ENCODE measurements at places on chromosomes 5 and 9.

DNA sequence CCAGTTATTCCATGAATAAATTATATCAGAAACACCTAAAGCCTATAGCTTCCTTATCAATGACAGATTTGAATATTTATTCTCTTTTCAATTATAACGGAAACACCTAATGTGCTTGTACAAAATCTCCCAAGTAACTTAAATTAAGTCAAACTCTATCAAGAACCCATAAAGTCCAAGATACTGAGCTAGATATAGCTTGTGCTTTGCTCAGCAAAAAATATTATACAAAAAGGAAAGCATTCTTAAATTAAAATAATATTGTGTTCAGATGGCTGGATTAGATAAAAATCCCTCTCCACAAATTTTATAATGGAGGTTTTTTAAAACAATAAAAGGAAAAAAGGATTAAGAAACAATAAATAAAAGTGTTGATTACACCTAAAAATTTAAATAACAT lies 23.7 kb downstream of the NADK2 start:
- no peak for DNase-seq

GRCh38 chr5:95664204-95664786 lies 17.7 kb downstream of the RFESD start:
- DNase-seq: peak; percentile 28

DNA sequence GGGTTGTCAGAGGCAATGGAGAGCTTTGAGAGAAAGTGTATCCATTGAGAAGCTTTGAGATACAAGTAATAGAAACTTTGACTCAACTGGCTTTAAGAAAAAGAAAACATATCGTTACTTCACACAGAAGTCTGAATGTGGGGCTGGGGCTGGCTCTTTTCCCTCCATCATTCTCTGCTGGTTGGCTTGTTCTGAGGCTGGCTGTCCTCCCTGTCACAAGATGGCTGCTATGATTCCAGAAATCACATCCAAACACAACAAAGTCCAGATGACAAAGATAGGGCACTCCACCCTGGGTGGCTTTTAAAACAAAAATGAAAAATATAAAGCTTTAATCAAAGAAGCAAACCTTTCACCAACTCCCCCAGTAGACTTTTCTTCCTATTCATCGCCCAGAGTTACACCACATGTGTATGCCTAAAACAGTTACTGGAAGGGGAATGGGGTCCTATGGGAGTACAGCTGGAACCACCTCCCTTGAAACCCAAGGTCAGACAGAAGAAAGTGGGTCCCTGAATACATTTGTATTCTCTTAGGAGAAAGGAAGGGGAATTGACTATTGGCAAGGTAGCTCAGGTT lies 284.3 kb downstream of the GAS1 start:
- DNase-seq: no peak

- DNase-seq: peak; percentile 33
These were observed 364 bp downstream of the RPS6 start for GRCh38 chr9:19379697-19380046.

DNA sequence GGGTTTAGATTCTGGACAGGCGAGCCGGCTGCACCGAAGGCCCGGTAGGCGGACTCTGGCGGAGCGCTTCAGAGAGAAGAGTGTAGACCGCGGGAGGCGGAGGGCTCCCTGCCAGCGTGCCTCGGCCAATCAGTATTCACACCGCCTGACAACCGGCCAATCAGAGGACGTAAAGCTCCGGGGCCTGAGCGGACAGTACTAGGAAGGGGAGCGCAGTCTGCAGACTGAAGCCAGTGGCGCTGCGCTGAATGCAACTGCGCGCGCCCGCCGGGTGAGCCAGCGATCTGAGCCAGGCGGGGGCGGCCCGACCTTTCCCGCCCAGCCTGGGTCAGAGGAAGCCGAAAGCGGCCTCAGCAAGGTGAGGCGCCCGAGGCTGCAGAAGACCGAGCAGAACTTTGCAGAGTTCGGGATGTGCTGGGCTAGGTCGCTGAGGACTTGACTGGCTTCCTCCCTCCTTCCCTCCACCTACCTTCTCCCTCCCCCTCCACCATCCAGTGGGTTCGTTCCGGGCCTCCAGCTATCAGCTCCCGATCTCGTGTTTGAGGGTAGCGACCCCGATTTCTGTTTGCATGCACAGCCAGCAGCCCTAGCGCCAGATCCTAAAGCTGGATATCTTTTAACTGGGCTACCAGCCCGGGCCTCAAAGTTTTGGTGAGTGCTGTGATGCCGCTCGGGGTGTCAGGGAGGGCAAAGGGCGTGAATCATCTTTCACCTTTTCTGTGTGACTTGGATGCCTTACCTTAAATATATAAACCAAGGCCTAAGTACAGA lies at the start of gene DMRT2:
Gene DMRT2 (plus strand): TSS at position 233 of the 771 bp plus-strand sequence. CDS start 1,257 bp downstream, outside the sequence.
- no peak for DNase-seq

DNA sequence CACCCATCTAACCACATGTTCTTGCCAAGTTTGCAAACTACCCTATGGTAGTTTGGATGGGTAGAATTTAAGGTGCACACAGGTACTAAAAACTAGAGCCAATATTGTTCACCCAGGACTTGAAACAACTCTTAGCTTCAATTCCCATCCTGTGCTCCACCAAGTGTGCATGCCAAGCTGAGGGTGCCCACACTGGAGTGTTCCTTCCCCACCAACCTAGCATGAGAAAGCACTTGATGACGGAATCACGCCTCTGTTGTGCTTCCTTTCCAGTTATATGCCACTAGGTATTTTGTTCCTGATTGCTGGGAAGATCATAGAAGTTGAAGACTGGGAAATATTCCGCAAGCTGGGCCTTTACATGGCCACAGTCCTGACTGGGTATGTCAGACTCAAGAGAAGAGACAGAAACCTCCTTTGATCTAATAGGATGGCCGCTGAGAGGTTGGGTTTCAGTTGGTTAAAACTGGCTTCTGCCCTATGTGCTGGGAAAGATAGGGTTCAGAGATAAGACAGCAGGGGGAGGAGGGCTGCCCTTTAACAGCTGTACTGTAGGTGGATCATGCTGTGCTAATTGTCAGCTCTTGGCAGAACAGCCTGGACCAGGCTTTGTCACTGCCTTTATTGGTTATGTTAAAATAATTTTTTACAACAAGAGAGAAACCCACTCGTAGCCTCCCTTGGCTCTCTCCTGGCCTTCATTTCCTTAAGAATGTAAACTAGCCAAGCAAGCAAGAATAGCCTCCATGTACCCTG lies 83.5 kb downstream of the SLC1A1 start:
- DNase-seq: no peak

- no peak for DNase-seq
These were observed 300.0 kb downstream of the ZSWIM6 start for GRCh38 chr5:61632064-61632463.

DNA sequence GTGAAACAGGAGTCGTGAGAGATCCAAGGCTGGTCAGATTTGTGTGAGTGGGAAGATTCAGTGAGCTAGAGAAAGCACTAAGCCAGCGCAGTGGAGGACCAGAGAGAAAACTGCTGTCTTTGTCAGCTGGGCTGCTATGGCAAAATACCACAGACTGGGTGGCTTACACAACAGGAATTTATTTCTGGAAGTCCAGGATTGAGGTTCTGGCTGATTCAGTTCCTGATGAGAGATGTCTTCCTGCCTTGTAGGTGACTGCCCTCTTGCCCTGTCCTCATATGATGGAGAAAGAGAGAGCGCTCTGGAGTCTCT lies 24.2 kb upstream of the ANKRD33B start:
- no peak for DNase-seq

GRCh38 chr9:73441890-73442818 lies 290.5 kb downstream of the ANXA1 start:
- DNase-seq: no peak

DNA sequence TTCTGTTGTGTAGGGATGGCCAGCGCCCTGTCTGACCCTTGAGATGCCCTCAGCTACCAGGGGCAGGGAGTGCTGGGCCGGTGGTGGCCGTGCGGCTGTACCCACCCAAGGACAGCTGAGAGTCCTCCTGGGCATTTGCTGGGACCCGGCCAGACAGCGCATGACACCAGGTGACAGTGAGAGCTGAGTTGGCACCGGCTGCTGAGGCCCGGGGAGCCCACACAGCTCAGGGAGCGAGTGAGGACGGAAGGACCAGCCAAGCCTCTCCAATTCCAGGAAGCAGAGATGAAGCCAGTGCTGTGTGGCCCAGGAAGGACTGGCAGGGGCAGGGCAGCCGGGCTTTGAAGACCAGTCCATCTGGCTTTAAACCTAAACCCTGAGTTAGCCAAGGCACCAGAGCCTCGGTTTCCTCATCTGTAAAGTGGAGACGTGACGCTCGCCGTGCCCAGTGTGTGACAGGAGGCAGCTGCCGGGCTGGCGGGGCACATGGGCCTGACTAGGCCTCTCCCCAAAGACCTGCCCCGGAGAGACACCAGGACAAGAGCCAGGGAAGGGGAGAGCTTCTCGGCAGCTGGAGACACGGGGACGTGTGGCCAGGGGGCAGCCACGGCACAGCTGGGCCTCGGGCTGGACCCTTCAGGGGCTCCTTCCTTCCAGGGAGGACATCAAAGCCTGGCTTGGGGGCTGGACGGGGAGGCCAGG lies 3.0 kb upstream of the AGPAT2 start:
- DNase-seq: no peak

GRCh38 chr9:127386249-127386648 lies 10.7 kb upstream of the SLC2A8 start:
- no peak for DNase-seq

DNA sequence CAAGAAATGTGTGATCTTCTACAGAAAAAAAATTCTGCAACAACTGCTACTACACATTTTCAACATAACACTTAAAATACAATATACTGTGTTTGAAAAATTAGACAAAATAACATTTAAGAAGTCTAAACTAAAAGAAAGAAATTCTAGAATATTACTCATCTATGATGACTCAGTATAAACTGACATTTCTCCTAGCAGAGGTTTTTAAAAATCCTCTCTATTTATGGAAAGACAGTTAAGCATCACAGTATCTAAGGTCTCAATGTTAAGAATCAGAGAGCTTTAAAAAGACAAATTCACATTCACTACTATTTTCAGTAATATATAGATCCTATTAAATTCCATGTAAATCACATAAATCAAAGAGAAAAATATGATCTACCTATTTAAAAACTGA lies 61.3 kb downstream of the NR2F1-AS1 start:
- DNase-seq: no peak

- DNase-seq: no peak
These were observed 202.4 kb downstream of the SLIT3 start for GRCh38 chr5:169098331-169099121.

DNA sequence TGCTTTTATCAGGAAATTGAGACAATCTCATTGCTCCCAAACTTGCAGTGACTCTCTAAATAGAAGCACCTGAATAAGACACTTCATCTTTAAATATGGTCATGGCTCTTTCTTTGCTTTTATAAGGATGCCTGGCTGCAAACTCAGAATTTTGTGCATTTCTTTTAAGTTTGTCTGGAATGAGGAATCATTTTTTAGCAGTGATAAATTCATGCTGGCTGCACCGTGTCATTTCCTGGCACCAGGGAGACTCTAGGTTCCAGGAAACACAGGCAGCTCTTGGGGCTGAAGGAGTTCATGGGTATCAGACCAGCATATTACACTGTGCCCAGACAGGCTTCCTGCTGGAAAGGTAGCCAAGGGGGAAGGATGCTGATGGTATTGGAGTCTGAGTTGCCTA lies 109.9 kb downstream of the NUDT12 start:
- no peak for DNase-seq

- no peak for DNase-seq
These were observed 29.3 kb downstream of the TLR4 start for GRCh38 chr9:117733465-117733864.

- DNase-seq: no peak
These were observed 215.7 kb downstream of the SEMA6A start for GRCh38 chr5:116358911-116359418.

- no peak for DNase-seq
These were observed 57.9 kb downstream of the PTCD2 start for GRCh38 chr5:72377910-72378638.

GRCh38 chr5:150213530-150213929 lies 23.7 kb downstream of the SLC6A7 start:
- DNase-seq: no peak

DNA sequence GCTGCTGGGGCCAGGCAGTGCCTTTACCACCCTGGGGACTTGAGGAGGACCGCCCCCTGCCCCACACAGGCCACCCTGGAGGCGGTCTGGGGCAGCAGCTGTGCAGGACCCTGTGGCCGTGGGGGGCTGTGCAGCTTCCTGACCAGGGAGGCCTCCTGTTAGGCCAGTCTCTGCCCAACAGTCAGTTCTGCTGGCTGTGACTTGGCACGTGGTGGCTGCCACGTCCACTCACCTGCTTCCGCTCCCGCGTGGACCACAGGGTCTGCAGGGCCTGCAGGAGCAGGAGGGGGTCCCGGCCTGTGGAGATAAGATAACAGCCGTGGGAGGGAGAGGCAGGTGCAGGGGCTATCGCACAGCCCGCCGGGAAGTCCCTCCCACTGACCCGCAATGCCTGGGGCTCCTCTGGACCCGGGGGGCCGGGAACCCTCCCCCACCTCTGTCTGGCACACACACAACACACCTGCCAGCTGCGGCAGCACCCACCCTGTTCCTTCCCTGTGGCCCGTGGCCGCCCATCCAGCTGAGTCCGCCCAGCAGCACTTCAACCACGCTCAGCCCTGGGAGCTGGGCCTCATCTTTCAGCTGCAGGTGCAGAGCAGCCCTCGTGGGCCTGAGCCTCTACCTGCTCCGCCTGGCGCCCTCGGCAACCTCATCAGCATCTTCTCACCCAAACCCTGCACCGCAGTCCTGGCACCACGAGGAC lies 39.7 kb downstream of the EXD3 start:
- no peak for DNase-seq

- no peak for DNase-seq
These were observed 475.4 kb downstream of the MED10 start for GRCh38 chr5:5902678-5903646.

DNA sequence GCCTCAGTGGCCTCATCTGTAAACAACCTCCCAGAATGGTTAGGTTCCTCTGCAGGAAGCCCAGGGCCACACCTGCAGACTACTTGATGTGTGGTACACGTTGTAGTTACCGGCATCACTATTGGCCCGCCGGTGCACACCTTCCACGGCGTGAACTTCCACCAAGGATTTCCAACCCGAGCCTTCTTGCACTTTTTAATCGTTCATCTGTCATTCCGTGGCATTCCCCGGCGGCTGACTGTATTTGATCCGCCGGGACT lies 5.3 kb upstream of the TRIM41 start:
- DNase-seq: no peak

DNA sequence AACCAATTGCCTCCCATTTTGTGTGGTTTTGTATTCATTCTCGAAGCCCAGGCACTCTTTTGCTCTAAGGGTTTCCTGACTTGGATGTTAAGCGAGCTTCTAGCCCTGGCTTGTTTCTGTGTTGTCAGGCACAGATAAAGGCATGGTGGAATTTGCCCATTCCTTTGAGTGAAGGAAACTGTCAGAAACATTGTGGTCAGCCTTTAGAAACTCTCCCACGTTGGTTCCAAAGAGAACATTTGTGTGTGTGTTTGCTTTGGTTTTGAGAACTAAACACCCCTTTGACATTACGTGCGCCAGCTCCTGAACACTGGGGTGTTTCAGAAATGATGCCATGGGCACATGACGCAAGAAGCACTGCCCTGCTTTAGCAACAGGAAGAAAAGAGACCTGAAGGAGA lies 320.9 kb downstream of the NTRK2 start:
- DNase-seq: no peak

- DNase-seq: no peak
These were observed 7.9 kb upstream of the ENTREP1 start for GRCh38 chr9:69317081-69317480.
